Activated T-cell treated with anti-CD3 and anti-CD28 coated beads, Interleukin-2, amount 50 U/mL, for 24 hours (primary cell): ENCODE measurements at places on chromosomes 13 and 19.

DNA sequence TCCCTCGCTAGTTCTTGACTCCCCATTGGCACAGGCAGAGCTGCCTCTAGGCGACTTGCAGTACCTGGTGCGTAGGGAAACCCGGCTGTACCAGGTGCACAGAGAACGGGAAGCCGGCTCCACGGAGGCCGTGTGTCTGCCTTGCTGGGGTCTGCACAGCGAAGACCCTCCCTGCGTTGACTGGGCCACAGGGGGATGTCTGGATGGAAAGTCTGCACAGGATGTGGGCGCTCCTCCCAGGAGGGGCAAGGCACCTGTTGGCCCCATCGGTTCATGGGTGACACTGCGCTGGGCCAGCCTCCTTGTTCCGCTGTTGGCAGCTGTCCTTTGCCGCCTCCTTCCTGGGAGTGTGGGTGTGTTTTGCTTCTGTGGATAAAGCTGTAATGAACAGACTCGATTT, 138.3 kb downstream of the TEX29 start:
- DNase-seq: no peak

DNA sequence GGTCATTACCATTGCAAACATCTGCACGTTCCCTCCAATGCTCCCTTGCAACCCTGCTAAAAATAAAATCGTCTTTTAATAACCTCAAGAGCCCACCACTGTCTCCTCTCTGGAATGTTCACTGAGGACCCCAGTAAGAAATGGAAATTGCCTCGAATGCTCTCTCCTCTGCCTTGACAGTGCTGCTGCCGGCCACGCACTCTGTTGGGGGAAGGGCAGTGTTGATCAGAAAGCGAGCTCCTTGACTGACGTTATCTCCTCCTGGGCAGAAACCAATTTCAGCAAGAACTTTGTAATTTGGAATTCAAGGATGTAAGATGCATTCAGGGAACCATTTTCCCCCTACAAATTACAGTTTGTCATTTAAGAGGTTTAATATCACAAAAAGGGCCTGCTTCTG, 718.5 kb downstream of the UQCRFS1 start:
- no peak for DNase-seq

GRCh38 chr13:24683838-24684599, 3.8 kb downstream of the ATP12A start:
- peak; percentile 71 for DNase-seq

- DNase-seq: peak; percentile 51
These were observed 58.0 kb downstream of the PIBF1 start for GRCh38 chr13:72839831-72840426.

GRCh38 chr19:9956956-9957355, 20.6 kb upstream of the OLFM2 start:
- DNase-seq: no peak

DNA sequence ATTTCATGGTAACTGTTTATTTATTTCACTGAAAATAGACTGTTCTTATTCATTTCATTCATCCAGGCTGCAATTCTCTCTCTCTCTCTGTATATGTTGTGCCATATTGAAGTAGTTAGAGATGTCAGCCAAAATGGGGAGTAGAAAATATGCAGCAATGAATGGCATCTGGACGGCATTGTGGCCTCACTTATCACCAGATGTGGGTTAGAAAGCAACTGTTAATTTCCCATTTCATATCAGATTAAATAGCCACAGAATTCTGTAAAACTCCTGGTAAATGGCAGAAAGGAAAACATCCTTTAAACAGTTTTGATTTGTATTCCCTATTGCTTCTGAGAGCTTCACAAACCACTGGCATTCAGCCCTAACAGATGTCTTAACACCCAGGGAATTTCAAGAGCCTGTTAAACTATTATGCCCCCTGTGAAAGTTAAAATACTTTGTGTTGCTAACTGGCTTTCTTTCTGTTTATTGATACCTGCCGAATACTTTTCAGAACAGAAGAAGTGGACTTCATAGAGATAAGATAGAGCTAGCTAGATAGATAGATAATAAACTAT, 1763.3 kb upstream of the MIR17HG start:
- no peak for DNase-seq

DNA sequence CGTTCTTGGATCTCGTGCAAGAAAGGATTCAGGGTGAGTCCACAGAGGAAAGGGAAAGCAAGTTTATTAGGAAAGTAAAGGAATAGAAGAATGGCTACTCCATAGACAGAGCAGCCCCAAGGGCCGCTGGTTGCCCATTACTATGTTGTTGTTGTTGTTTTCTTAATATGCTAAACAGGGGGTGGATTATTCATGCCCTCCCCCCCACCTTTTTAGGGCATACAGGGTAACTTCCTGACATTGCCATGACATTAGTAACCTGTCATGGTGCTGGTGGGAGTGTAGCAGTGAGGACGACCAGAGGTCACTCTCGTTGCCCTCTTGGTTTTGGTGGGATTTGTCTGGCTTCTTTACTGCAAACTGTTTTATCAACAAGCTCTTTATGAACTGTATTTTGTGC, 29.1 kb upstream of the PCDH9 start:
- DNase-seq: no peak

DNA sequence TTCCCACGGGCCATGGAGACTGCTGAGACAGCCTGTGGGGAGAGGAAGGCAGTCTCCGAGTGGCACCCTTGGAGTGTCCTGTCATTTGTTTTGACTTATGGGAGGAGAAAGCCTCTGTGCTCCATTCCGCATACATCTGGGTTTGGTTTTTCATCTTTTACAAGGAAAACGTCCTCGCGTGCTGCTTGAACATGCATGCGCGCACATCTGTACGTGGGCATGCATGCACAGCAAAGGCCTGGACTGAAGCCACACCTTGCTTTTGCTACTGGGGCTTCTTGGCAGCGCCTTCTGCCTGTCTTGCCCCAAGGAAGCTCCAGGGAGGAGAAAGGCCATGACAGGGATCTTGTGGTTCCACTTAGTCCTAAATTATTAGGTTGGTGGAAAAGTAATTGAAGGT, 44.0 kb downstream of the SUGP2 start:
- no peak for DNase-seq

GRCh38 chr13:39815345-39816111, 160.1 kb downstream of the COG6 start:
- DNase-seq: no peak

GRCh38 chr19:44903602-44904425, 1.8 kb upstream of the APOE start:
- DNase-seq: peak; percentile 87

DNA sequence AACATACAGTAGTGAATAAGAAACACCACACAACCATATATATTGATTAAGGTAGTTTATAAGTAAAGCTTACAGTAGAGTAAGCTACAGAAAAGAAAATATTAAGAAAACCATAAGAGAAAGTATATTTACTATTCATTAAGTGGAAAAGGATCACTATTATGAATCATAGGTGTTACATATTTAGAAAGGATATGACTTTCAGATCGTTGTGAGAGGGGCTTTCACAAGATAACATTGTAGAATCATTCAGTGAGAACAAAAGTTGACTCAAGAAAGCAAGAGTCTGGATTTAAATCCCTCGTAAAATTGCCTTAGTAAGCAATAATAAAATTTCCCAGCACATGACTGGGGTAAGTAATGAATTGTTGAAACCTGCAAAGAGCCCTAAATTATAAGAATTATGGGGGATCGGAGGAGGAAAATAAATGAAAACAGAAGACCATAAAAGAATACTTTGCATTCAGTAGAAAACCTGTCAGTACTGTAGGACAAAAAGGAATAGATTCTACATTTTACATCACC, 6.0 kb downstream of the UFM1 start:
- no peak for DNase-seq
